ENCODE measurements at places on chromosomes 5 and 9.

DNA sequence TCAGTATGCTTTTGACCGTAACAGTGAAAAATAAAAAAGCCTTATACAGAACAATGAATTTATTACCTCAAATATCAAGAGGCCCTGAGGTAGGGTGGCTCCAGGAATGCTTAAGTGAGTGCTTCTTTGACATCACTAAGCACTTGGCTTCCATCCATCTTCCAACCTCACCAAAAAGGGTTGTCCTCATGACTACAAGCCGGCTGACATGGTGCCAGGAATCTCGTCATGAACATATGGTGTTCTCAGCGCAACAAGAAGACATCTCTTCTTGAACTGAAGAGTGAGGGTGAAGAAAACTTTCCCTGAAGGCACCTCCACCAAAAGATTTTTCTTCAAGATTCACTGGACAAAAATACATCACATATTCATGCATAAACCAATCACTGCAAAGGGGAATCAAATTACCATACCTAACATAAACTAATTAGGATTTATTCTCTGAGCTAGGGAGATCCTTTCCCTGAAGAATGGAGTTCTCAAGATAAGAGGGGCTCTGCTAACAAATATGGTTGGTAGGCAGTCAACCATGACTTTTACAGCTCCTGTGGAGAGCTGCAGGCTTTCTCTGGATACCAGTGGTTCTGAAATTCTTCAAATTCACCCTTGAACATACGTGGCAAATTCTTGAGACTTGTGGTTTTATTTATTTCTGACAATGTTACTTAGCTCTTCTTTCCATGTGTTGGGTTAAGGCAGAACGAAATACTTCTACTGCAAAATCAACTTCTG, 49.5 kb downstream of the AGXT2 start:
- no peak for DNase-seq

GRCh38 chr9:1276474-1276873, 226.3 kb downstream of the DMRT2 start:
- no peak for DNase-seq

GRCh38 chr5:133531594-133531993, 80.7 kb downstream of the FSTL4 start:
- DNase-seq, result no peak

DNA sequence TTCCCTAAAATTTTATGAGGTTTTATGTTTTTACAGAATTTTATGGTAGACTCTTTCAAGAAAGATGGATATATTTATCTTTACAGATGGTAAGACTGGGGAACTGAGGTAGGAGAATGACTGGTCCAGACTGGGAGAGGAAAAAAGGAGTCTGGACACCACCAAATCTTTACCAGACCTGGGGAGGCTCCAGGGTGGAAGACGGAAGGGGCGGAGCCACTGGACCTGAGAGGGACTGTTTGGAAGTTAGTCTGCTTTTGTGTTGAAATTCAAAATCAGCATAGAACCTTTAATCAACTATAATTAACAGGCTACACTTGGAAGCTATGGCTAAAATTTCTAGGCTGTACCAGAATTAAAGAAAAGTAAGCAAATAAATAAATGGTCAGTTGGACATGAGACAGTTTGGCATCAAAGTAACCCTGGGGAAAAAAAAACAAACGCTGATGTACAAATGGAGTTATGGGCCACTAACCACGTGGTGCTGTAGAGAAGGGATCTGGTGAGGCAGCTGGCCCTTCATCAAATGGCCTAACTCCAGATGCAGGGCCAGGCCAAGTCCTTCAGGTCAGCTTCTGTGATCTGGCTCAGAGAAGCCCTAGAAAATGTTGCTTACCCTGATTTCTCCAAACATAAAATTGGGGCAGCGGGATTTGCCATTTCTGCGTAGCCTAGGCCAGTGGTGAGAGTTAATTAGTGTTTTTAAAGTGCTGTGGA, 155.1 kb downstream of the ARSB start:
- DNase-seq, result no peak

DNA sequence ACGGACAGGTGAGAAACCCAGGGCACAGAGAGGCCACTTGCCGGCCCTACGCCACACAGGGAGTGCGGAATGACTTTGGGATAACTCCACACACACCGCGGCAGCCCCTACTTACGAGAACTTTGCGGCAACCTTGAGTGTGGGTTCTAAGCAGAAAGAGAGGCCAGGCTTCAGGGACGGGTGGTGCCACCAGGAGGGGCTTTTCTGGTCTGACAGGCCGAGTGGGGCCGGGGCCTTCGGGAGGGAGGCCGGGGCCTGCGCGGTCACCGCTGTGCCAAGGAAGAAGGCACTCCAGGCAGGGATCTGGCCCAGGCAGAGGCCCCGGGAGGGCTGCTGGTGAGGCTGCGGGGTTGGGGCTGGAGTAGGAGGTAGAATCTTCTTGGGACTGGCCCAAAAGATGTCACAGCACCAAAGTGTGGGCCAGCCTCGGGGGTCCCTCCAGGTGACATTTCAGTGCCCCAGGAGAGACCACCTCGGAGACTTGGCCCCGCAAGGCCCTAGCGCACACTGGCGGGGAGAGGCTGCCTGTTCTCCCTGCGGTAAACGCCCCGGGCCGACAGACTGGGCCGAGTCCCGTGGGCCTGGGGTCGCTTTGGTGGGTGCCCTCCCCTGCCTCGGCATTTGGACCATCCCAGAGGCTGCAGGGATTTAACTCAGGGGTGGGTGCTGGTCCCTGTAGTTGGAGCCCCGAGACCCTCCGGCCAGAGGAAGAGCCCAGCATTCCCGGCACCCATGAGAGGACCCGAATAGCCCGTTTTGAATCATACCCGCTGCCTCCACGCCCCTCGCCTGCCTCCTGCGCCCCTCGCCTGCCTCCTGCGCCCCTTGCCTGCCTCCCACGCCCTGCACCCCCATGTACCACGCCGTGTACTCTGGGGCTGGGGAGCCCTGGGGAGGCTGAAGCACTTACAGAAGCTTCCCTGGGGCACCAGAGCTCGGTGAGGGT, 9.0 kb upstream of the RNU6ATAC start:
- DNase-seq, result no peak

- no peak for DNase-seq
Measured at GRCh38 chr9:98877311-98877710, 66.4 kb upstream of the COL15A1 start.

GRCh38 chr5:177116631-177117373, 16.8 kb upstream of the NSD1 start:
- peak; percentile 72 for DNase-seq

- no peak for DNase-seq
Measured at GRCh38 chr5:95870105-95870672, 47.7 kb upstream of the GLRX start.

DNA sequence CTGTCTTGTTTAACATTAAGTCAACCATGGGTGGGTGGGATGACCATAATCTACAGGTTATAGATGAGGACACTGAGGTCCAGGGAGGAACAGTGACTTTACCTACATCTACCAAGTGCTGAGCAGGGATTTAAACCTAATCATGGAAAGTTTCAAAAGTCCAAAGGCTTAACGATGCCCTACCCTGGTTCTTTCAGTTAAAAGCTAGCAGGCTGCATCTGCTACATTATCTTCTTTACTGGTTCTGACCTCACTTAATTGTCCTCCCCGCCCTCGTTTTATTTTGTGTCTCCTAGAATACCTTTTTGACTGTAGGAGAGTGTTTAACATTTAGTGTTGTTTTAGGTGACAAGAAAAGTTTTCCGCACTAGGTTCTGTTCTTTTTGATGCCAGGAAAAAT, 735.2 kb downstream of the TLR4 start:
- no peak for DNase-seq

DNA sequence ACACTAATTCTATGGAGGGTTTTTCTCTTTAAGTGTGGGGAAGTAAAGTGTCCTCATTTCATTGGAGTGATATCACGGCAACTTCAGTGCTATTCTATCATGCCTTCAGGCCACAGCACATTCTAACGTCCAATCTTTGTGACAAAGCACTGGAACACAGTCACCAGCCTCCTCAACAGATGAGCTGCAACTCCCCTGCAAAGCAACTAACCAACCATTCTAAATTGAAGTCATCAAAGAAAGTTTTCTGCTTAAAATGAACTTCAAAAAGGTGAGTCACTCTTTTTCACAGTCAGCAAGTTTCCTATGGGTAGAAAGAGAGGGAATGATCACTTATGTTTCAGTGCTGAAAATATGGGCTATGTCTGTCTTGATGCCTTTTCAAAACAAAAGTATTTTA, 190.8 kb downstream of the ELAVL2 start:
- DNase-seq, result no peak

GRCh38 chr5:57028161-57028560, 76.2 kb upstream of the MIER3 start:
- DNase-seq, result no peak

DNA sequence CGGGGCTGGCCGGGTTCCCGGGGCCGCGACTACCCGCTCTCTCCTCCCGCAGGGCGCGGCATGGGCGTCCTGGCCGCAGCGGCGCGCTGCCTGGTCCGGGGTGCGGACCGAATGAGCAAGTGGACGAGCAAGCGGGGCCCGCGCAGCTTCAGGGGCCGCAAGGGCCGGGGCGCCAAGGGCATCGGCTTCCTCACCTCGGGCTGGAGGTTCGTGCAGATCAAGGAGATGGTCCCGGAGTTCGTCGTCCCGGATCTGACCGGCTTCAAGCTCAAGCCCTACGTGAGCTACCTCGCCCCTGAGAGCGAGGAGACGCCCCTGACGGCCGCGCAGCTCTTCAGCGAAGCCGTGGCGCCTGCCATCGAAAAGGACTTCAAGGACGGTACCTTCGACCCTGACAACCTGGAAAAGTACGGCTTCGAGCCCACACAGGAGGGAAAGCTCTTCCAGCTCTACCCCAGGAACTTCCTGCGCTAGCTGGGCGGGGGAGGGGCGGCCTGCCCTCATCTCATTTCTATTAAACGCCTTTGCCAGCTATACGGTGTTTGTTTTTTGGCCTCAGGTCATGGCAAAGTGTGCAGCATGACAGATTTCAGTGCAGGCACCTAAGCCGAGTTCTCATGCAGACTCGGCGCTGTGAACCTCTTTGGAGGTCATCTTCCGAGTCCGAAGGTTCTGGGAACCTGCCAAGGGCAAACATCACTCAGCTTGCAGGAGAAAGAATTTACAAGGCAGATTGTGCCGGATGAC, 516 bp downstream of the MRPL41 start:
- DNase-seq, result no peak

DNA sequence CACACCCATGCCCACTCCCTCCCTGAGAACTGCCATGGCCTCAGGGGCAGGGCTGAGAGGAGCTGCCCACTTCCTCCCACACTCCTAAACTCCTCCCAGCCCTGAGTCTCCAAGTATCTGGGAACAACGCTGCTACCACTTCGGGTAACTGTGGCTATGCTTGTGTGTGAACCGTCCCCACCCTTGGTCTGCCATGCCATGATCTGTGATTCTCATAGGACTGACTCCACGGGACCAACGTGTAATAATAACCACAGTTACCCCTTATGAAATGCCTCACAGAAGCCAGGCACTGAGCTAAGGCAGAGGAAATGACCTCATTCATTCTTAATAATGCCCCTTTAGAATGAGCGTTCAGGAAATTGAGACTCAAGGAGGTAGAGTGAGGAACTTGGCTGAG, 103.9 kb upstream of the SMIM23 start:
- no peak for DNase-seq

GRCh38 chr5:59496524-59497134, 396.9 kb downstream of the PDE4D start:
- no peak for DNase-seq

- DNase-seq, result no peak
Measured at GRCh38 chr5:33180900-33181299, 259.9 kb upstream of the TARS1 start.

- DNase-seq, result no peak
Measured at GRCh38 chr5:75632321-75632720, 21.1 kb downstream of the ANKDD1B start.

- no peak for DNase-seq
Measured at GRCh38 chr5:133829786-133830185, 138.6 kb downstream of the C5orf15 start.

- no peak for DNase-seq
Measured at GRCh38 chr9:99785010-99785590, 36.6 kb upstream of the NR4A3 start.

DNA sequence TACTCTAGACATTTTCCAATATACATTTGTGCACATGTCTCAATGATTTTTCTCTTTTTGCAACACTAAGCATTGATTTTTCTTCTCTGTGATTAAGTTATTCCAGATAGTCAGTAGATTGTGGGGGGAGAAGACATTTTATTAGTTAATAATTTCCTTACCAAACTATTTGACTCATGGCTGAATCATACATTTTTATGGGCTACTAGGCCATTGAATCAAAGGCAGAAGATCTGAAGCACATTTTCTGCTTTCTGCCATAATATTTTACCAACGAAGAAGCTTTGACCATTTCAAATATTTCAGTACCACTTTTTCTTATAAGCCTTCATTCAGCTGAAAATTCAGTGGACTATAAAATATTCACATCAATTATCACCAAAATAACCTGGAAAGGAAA, 175.6 kb downstream of the IRX2 start:
- DNase-seq, result no peak

- DNase-seq, result no peak
Measured at GRCh38 chr5:60740322-60740721, 40.4 kb upstream of the DEPDC1B start.

DNA sequence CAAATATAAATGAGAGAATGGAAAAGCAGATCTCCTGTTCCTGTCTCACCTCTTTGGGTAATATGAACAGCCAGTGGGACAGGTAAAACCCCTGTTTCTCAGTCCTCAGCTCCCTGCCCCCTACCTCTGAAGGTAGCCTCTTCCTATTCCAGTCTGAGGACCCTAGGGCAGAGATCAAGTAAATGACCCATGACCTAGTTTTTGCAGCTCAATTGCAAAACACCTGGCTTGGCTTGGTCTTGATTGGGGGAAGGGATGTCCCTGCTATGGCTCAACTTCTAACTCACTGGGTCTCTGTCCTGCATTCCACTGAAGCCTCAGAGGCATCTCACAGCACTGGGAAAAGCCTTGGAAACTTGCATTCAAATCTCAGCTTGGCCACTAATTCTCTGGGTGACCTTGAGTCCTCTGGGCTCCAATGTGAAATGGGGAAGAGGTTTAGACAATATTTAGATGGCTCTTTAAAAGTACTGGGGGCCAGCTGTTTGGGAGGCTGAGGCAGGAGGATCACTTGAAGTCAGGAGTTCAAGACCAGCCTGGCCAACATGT, 1.6 kb upstream of the GALT start:
- DNase-seq, result no peak

- no peak for DNase-seq
Measured at GRCh38 chr5:123155446-123155960, 66.5 kb downstream of the PRDM6 start.

DNA sequence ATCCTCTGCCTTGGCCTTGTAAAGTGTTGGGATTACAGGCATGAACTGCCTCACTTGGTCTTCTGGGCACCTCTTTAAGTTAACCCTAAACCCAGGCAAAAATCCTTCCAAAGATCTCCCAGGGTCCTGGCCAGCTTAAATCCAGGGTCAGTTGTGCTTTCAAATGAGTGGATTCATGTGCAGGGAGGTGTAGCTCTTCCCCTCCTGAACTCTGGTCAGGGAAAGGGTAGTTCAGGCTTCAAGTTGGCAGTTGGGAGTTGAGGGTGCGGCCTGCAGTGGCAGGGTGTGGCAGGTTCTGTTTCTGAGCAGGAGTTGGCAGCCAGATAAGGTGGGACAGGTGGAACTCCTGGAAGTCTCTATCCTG, 3.6 kb downstream of the HNRNPAB start:
- DNase-seq, result no peak

GRCh38 chr5:159441441-159441840, 111.2 kb upstream of the IL12B start:
- DNase-seq, result no peak
